ENCODE measurements at places on chromosomes 3 and 15.

- DNase-seq = no peak
Measured at GRCh38 chr15:58699769-58700168, 49.7 kb downstream of the ADAM10 start.

GRCh38 chr3:109362823-109363222, 25.5 kb upstream of the DPPA4 start:
- no peak for DNase-seq

DNA sequence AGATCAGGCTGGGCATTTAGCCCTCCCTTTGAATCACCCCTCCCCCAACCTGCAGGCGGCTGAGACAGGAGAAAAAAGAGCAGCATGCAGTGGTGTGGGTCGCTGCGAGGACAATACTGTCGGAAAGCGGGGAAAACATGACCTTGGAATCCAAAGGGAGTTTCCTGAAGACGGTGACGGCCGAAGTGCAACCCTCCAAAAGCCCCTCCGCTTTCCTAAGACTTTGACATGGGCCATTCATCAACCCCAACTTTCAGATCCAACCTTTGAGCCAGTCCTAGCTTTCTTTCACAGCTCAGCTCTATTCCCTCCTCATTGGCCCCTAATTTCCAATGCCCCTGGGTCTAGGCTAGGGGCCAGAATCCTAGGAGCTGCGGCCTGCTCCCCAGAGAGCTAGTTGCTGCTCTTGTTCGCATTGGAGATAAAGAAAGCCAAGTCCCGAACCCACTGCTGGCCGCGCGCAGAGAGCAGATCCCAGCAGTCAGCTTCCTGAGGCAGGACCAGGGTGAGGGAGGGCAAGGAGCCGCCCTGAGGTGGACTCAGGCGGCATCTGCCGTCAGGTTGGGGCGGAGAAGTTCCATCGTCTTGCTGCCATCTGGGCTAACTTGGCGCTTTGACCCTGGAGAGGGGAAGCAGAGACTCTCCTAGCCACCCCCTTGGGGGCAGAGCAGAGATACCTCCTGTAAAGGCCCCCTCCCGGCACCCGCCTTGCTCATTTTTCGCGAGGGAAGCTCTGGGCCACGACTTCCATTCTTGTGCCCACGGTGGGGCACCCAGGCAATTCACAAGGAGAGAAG, 914 bp downstream of the ZIC4 start:
- no peak for DNase-seq

GRCh38 chr3:98038876-98039275, 3.8 kb upstream of the GABRR3 start:
- no peak for DNase-seq

GRCh38 chr3:4514321-4514720, 21.2 kb downstream of the ITPR1 start:
- no peak for DNase-seq

DNA sequence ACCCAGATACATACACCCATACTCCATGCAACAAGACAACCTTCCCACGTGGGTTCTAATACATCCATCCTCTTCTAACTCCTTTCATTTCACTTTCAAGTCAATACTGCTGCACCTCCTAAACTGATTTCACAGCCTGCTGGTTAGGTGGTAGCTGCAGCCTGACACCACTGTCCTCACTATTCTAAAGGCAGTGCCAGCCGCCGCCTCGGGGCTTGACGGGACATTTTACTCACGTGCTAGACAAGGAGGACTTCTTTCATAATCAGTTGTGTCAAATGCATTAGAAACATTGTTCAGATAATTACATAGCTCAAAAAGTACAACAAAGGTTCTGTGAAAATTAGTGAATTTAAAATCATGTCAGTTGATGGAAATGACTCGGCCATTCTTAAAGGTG, 6.3 kb downstream of the UROC1 start:
- no peak for DNase-seq

DNA sequence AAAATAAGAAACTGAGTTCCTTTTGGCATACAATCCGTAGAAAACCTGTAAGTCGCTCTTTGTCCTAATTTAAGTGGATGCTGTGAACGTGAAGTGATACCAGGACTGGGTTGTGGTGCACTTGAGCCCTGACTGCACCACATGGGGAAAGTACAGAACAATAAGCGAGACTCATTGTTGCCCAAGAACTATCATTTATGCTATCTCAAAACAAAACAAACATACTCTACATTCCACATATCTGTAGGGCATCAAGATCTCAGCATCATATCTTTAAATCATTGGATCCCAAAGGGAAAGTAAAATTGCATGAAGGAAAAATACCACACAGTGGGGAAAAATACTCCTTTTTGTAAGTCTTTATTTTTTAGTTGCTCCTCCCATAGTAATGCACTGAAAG, 580.3 kb downstream of the MECOM start:
- DNase-seq = no peak

GRCh38 chr3:74722211-74722610, 107.8 kb upstream of the CNTN3 start:
- no peak for DNase-seq

GRCh38 chr15:40960151-40960885, 7.0 kb downstream of the CHAC1 start:
- no peak for DNase-seq

DNA sequence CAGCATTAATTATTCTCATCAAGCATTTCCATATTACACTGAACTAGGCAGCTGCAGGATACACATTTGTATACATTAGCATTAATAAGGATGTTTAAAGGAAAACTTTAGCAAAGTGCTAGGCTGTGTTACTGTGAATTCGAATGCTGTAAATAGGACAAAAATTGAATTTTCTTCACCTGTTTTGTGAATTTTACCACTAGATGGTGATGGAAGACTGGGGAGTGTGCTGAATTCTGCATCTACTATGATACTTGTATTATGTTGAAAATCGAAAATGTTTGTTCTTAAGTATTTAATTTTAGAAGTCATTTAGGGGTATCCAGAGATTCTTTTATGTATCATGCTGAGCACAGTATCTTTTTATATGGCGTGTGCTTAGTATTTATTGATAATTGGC, 12.3 kb upstream of the P2RY14 start:
- no peak for DNase-seq

- DNase-seq = no peak
Measured at GRCh38 chr3:60803216-60804173, 447.8 kb downstream of the FHIT start.

DNA sequence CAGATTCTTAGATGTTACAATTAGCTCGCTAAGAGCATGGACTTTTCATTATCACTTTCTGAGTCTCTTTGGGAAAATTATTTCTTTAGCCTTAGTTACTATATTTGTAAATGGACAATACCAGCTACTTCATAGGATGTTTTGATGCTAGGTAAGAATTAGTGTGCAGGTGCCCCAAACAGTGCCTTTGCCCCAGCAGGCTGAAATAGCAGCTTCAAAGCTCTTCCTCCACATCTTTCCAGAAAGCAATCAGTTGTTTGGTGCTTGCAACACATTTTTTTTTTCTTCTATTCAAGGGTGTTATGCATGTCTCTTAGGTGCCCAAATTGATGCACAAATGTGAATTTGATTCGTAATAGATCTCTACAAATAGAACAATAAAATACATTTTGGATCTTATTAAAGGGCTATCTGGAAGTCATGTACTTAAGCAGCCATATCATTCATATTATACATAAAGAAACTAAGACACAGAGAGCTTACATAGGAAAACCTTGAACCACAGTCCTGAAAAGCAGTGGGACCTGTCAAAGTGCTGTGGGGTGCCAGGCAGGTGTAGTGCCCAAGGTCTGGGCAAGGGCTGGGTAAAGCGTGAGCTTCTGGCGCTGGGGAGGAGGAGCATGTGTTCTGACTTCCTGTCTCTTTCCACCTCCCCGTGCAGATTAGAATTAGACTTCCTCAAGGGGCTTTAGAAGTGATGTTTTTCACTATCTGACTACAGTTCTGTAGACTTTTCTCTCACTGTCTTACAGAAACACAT, 62.9 kb downstream of the FNDC3B start:
- peak; percentile 14 for DNase-seq

DNA sequence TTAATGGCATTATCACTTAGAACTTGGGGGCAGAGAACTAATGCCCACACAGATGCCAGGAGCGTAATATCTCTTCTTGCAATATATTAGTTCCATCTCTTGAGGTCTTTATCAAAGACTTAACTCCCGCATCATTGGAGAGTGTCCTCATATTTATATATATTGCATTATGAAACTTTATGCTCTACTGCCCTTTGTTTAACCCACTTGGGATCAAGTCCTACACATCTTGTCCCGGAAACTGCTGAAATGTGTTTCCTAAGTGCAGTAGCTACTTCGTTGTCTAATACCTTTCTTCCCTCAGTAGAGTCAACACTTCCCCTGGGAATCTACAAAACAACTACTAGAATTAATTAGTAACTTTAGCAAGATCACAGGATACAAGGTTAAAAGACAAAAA, 1029.2 kb downstream of the OTOL1 start:
- no peak for DNase-seq

DNA sequence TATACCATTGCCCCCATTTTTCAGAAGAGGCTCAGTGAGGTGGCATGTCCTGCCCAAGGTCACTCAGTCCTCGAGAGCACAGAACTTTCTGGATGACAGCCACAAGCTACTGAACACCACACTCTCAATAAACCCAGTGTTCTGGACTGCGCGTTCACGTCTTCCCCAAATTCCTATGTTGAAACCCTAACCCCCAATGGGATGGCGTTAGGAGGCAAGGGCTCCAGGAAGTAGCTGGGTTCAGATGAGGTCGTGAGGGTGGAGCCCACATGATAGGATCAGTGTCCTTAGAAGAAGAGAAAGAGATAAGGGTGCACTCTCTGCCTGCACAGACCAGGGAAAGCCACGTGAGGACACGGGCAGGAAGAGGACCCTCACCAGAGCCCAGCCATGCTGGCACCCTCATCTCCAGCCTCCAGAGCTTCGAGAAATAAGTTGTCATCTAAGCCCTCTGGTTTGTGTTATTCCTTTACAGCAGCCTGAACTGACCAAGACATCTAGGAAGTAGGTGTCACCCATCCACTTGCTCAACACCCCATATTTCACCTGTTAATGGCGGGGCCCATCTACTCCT, 324.0 kb downstream of the UACA start:
- no peak for DNase-seq

GRCh38 chr3:114799816-114800215, 347.3 kb downstream of the ZBTB20 start:
- DNase-seq = no peak

DNA sequence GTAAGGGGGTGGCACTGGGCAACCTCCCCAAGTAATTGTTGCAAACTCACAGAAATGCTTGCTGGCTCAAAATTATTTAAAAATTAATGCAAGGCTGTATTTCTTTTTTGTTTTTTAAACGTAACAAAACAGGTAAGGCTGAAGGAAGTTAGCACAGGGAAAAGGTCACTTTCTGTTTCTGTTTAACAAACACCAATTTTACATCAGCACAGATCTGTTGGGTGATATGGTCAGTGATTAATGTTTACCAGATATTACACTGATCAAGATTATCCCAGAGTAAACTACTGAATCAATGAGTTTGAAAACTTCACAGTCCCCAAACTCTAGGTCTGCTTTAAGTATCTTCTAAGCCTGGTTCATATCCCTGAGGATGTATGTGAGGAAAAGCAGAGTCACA, 558.0 kb downstream of the FOXP1 start:
- DNase-seq = no peak

DNA sequence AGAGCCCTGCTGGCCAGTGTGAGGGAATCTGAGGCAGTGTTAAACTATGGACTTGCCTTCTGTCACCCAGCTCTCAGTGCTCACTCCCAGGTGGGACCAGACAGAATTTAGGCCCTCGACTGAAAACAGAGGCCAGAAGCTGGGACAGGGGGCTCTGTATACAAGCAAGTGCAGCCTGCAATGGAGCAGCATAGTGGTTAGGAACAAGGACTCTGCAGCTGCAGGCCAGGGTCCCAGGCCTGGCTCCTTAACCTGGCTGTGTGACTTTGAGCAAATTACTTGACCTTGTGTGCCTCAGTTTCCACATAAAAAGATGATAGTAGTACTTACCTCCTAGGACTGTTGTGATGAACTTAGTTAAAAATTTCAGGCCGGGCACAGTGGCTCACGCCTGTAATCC, 39.8 kb downstream of the CMTM7 start:
- DNase-seq = no peak
